CD4-positive, alpha-beta T cell treated with Interleukin-21 for 1 hour (primary cell): ENCODE measurements at places on chromosomes 4 and X.

DNA sequence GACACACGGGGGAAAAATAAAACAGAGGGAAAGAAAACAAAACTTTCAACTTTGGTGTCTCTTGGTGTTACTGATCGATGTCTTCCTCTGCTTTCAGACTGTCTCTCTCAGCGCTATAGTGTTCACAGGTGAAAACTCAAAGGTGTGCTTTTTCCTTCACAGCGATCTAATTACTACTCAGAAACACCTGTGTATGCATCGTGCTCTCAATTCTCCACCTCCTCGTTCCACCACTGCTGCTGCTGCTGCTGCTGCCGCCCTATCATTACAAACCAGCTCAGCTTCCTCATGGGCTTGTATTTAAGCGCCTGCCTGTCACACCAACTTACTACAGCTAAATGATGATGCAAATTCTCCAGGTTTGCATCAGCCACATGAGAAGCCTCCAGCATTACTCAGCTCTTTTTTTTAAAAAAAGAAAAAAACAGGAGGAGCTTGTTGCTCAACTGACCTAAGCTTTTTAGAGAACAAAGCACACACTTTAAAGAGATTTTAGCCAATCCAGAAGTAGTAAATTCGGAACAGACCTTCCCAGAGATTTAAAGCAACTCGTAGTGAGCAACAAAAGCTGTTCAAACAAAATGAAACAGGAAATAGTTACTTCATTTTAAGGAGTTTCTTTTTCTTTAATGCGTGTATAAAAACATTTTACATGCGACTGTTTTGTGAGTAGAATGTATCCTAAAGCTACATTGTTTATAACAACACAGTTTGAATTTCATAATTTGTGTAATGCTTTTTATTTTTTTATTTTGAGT is at the start of gene SLC7A11:
SLC7A11 (minus strand) TSS at position 274 of the 758 bp plus-strand sequence. CDS start 280 bp downstream, outside the sequence.
- DNase-seq: peak; percentile 59

GRCh38 chr4:138870737-138871554 is 144.6 kb upstream of the NOCT start:
- peak; percentile 45 for DNase-seq

GRCh38 chrX:151448509-151448908 is 51.5 kb downstream of the VMA21 start:
- DNase-seq: no peak

- no peak for DNase-seq
Observed at GRCh38 chr4:26566133-26566532, 17.8 kb upstream of the TBC1D19 start.
